Muscle of leg (tissue), 16 donors: ENCODE measurements at places on chromosomes 2 and 18. TPM values are rescaled to one million over a fixed set of nuclear protein-coding genes. Genes with fewer than 3 reads are reported as not detected.

HOXD3 gene
- total RNA-seq: 3.1 TPM

NCOA1 gene
- total RNA-seq: 98.9 TPM

DNA sequence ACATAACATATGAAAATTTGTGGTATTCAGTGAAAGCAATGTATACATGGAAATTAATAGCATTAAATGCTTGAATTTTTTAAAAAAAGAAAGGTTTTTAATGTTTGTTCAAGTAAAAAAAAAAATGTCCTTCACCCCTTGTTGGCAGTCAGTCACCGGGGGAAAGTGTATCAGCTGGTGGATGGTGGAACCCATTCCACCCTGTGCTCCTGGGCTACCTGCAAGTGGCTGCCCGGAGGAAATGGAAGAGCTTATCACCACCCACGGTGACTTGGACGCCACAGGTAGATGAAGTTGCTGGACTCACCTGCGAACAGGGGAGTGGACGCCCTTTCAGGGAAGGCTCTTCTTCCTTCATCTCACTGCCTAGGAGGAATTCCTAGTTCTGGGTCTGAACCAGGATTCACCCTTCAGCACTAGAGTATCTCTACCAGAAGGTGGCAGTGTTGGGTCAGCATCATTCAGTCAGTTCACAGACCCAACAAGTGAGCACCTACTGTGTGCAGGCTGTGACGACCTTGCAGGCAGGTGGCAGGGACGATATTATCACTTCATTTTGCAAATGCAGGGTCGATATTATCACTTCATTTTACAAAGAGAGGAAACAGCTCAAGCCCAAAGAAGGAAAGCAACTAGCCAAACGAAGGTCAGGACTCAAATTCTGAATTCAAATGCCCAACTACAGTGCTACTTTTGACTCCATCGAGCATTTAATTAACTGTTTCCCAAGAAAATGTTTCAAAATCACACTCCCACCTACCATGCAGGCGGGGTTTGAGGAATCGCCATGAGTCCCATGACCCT is 35.8 kb downstream of the CIB4 start:
- H3K27me3 ChIP-seq: peaks cover 13% of the 10 kb centered on the region
- H3K27ac ChIP-seq: no peak overlapping the region
- no peak overlapping the region for H3K4me3 ChIP-seq

GRCh38 chr2:12261986-12262680 is 454.6 kb upstream of the TRIB2 start:
- peak; percentile 44 for DNase-seq
- H3K4me3 ChIP-seq: no peak overlapping the region
- H3K27me3 ChIP-seq: no peaks in the 10 kb centered on the region
- peaks cover 9% of the 10 kb centered on the region for H3K4me1 ChIP-seq

DNA sequence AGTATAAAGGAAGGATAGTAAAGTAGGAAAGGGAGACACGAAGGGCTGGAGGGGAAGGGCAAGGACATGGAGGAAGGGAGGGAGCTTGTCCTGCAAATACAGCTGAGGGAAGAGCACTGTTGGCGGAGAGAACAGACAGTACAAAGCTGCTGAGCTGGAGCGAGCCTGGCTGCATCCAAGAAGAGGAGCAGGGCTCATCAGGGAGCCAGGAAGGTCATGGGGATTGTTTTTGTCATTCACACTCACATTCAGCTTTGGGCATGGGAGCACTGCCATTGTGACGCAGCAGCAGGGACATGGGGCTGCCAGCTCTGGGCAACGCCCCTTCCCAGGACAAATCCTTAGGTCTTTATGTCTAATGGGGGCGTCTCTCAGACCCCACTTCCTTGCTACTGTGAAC is 125.1 kb downstream of the COPS8 start:
- DNase-seq: no peak
- peaks cover 35% of the 10 kb centered on the region for H3K4me1 ChIP-seq
- H3K27me3 ChIP-seq: no peaks in the 10 kb centered on the region
- no peak overlapping the region for H3K27ac ChIP-seq
- H3K36me3 ChIP-seq: no peaks in the 10 kb centered on the region
- no peak overlapping the region for H3K4me3 ChIP-seq

DNA sequence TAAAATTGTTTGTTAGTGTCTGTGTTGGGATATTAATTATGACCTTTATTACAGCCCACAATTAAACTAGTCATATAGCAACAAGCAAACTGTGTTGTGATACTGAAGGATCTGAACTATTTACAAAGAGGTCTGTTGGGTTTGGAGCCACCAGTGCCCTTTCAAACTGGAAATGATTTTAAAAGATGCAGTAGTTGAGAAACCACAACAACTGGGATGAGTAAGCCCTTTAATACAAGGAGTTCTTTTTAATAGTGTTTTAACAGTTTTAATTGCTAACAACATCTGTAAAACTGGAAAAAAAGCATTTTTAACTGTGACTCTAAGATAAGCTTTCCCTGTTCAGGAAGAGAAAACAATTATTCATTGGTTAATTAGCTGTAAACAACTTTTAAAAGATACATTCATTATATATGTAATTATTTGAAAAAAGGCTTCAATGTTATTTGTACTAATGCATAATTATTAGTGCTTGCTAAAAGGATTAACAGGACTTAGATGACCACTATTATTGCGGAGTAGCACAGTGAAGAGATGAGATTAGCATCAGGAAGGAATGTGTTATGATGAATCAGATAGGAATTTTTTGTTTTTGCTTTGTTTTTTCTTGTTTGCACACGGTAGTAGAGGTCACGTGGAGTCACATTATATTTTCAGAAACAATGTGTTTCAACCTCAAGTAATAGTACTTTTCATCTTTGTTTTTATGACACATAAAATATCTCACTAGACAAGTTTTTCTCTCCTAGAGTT is 392.7 kb upstream of the FANCL start:
- H3K27me3 ChIP-seq: no peaks in the 10 kb centered on the region
- no peaks in the 10 kb centered on the region for H3K36me3 ChIP-seq
- no peak for DNase-seq

DNA sequence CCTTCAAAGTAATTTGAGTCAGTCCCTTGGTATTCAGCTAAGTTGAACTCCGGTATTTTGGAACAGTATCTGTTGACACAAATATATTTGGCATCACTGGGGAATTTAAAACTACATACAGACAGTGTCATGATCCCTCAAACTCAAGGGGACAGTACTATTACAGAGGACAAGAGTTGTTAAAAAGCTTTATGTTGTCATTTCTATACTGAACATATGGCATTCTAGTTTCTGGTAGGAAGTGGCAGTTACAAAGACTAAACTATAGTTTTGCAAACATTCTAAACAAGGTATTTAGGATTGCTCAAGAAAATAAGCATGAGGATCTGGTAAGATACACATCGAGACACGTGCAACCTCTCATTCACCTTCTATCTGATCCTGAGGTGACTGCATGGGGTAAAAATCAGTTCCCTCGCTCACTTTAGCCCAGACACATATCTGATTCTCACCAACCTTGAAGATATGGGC is 16.6 kb upstream of the CCNYL1 start:
- no peaks in the 10 kb centered on the region for H3K4me1 ChIP-seq
- H3K27ac ChIP-seq: no peak overlapping the region
- no peak overlapping the region for H3K4me3 ChIP-seq

- no peaks in the 10 kb centered on the region for H3K36me3 ChIP-seq
- no peaks in the 10 kb centered on the region for H3K4me1 ChIP-seq
- H3K4me3 ChIP-seq: no peak overlapping the region
- H3K27ac ChIP-seq: no peak overlapping the region
- H3K27me3 ChIP-seq: no peaks in the 10 kb centered on the region
- DNase-seq: no peak
These were observed 171.9 kb downstream of the FMNL2 start for GRCh38 chr2:152506843-152507242.

C1QL2 gene
- not detected for total RNA-seq

GRCh38 chr18:3153107-3153704 is 66.6 kb downstream of the MYOM1 start:
- DNase-seq: no peak
- no peaks in the 10 kb centered on the region for H3K27me3 ChIP-seq
- H3K4me1 ChIP-seq: peaks cover 4% of the 10 kb centered on the region

GRCh38 chr2:227377467-227378351 is 1.4 kb downstream of the TM4SF20 start:
- H3K27ac ChIP-seq: no peak overlapping the region
- no peak for DNase-seq
- H3K27me3 ChIP-seq: no peaks in the 10 kb centered on the region
- H3K36me3 ChIP-seq: no peaks in the 10 kb centered on the region

- no peaks in the 10 kb centered on the region for H3K27me3 ChIP-seq
- DNase-seq: no peak
- H3K4me3 ChIP-seq: no peak overlapping the region
- no peak overlapping the region for H3K27ac ChIP-seq
- H3K36me3 ChIP-seq: no peaks in the 10 kb centered on the region
These were observed 81.8 kb downstream of the RAPGEF4 start for GRCh38 chr2:172817411-172817810.

DNA sequence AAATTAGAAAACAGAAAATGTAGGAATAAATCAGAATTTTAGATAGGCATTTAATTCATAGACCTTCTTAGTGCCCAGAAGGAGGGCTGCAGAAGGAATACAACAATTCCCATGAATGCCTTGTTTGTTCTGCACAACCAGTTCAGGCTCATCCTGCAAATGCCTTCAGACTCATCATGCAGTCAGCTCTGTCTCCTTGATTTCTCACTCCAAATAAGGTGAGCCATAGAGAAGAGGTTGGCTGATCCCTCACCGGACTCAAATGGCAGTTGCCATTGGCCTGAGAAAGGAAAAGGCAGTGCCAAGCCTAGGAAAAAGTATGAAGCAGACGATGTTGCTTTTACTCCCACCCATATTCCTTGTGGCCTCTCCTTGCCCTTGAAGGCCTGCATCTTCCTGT is 50.3 kb downstream of the DSC3 start:
- no peaks in the 10 kb centered on the region for H3K27me3 ChIP-seq
- H3K36me3 ChIP-seq: no peaks in the 10 kb centered on the region
- H3K27ac ChIP-seq: no peak overlapping the region
- DNase-seq: no peak
- H3K4me3 ChIP-seq: no peak overlapping the region

DNA sequence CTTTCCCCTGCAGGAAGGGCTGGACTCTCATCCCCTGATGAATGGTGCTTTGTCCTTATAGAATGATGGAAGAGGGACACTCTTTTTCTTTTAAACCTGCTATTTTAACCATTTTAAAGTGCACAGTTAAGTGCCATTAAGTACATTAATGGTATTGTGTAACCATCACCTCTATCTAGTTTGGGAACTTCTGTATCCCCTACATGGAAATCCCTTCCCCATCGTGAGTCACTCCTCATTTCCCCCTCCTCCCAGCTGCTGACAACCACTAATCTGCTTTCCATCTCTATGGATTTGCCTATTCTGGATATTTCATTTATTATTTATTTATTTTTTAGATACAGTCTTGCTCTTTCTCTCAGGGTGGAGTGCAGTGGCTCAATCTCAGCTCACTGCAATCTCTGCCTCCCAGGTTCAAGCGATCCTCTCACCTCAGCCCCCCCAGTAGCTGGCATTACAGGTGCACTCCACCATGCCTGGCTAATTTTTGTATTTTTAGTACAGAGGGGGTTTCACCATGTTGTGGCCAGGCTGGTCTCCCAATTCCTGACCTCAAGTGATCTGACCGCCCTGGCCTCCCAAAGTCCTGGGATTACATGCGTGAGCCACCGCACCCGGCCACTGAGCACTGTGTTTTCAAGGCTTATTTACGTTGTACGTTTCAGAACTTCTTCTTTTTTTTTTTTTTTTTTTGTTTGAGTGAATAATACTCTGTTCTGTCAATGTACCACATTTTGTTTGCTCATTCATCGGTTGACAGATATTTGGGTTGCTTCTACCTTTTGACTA is 15.8 kb downstream of the DGKD start:
- DNase-seq: no peak
- H3K36me3 ChIP-seq: no peaks in the 10 kb centered on the region
- H3K27me3 ChIP-seq: no peaks in the 10 kb centered on the region
- peaks cover 7% of the 10 kb centered on the region for H3K4me1 ChIP-seq

- no peak overlapping the region for H3K4me3 ChIP-seq
- H3K27me3 ChIP-seq: peaks cover 2% of the 10 kb centered on the region
- H3K36me3 ChIP-seq: no peaks in the 10 kb centered on the region
- H3K4me1 ChIP-seq: peaks cover 28% of the 10 kb centered on the region
- H3K27ac ChIP-seq: no peak overlapping the region
These were observed 32.3 kb upstream of the COL6A3 start for GRCh38 chr2:237446338-237446665.

DNA sequence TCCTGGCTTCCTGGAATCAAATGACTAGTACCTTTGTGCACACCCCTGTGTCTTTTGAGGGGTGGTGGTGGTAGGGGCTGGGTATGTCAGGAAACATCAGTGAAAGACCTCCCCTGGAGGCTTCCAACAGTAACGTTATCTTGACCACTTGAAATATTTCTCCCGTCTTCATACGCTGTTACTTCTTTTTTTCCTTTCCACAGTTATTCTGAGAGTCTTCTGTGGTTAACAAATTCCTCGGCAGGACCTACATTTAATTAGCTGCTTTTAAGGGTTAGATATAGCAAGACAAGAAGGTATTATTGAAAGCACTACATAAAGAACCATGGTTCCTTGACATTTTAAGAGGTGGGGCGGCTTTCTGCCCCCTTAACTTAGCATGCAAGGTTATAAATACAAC is 34.6 kb downstream of the UGP2 start:
- no peak overlapping the region for H3K4me3 ChIP-seq
- no peak overlapping the region for H3K27ac ChIP-seq
- H3K27me3 ChIP-seq: no peaks in the 10 kb centered on the region
- DNase-seq: no peak

- H3K4me1 ChIP-seq: no peaks in the 10 kb centered on the region
- peaks cover 10% of the 10 kb centered on the region for H3K27me3 ChIP-seq
- H3K27ac ChIP-seq: no peak overlapping the region
- H3K36me3 ChIP-seq: no peaks in the 10 kb centered on the region
These were observed 25.1 kb upstream of the DPYSL5 start for GRCh38 chr2:26822877-26823276.

DNA sequence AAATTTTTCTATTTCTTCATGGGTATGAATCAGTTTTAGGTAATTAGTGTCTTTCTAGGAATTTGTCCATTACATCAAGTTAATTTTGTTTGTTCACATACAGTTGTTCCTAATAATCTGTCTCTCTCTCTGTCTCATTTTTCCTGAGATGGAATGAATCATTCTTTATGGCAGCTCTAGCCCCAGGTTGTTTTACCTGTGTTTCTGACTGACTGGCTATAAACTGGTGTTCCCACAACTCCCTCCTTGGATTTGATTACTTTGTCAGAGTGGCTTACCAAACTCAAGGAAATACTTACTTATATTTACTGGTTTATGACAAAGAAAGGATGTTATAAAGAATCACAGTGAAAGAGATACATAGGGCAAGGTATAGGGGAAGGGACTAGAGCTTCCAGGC is 15.1 kb downstream of the ADNP2 start:
- no peak for DNase-seq
- H3K4me3 ChIP-seq: no peak overlapping the region
- no peaks in the 10 kb centered on the region for H3K27me3 ChIP-seq
- no peaks in the 10 kb centered on the region for H3K4me1 ChIP-seq
- no peak overlapping the region for H3K27ac ChIP-seq

- H3K4me3 ChIP-seq: no peak overlapping the region
- H3K27me3 ChIP-seq: peaks cover 46% of the 10 kb centered on the region
- no peak for DNase-seq
- no peaks in the 10 kb centered on the region for H3K36me3 ChIP-seq
- H3K4me1 ChIP-seq: peaks cover 19% of the 10 kb centered on the region
- no peak overlapping the region for H3K27ac ChIP-seq
These were observed 206.1 kb downstream of the TFCP2L1 start for GRCh38 chr2:121078899-121079298.

GRCh38 chr2:73004466-73004865 is 67.0 kb downstream of the SFXN5 start:
- H3K36me3 ChIP-seq: peaks cover 5% of the 10 kb centered on the region
- no peak for DNase-seq
- no peaks in the 10 kb centered on the region for H3K4me1 ChIP-seq
- no peak overlapping the region for H3K27ac ChIP-seq
- no peaks in the 10 kb centered on the region for H3K27me3 ChIP-seq
- H3K4me3 ChIP-seq: no peak overlapping the region

CYTIP gene
- total RNA-seq: 0.84 TPM
